IPS DF 6.9 (cell line): ENCODE measurements at places on chromosomes 12 and 14.

DNA sequence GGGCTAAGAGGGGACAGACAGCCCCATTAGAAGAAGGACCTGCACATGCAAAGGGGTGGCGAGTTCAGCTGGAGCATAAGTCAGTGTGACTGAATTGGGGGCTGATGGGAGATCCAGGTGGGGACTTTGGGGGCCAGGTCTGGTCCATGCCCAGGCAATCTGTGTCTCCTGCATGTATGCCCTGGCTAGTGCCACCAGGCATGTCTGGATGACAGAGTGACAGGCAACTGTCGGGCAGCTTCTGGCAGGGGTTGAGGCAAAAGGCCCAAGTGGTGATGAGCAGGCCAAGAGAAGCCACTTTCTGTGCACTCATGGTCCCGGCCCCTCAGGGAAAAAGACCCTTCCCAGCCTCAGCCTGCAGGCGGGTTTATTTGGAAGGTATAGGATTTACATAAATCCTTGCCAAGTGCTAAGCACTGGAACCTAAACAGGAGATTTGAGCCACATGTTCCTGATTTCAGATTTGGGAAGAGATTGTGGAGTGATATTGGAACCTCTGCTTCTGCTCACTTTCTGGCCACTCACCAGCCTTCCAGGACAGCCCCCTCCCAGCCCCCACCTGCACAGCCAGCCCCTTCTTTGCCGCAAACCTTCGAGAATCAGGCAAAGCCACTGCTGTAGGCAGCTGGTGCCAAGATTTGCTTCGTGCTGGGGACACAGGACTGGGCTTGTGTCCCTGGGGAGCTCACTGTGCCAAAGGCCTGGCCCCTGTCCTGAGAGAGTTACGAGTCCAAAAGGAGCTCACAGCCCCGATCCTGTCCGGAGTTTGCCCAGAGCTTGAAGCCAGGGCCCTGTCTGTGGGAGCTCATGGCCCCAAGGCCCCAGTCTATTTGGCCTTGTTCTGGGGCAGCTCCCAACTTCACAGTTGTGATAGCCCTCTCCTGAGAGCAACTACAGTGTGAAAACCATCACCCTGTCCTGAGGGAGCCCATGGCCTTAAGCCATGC lies 232.5 kb upstream of the RTL1 start:
- DNase-seq, result no peak

DNA sequence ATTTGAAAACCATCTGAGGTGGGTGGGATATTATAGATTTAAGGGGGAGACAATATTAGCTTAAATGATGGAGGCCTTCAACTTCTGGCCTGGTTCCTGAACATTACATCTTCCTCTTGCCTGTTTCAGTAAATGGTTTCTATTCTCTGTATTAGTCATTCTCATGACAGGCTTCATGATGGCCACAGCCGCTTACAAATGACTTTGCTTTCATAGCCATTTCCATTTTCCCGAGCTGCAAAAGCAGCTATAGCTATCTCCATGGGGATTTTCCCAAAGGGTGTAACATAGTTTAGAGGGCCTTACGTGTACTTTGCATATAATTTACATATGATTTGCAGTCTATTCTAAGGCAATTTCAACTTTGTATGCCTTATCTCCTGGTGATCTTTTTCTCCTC lies 121.8 kb downstream of the NRXN3 start:
- no peak for DNase-seq

- no peak for DNase-seq
Measured at GRCh38 chr14:50677527-50678063, 9.5 kb upstream of the SAV1 start.

- DNase-seq, result no peak
Measured at GRCh38 chr14:97723819-97724218, 926.6 kb downstream of the VRK1 start.

GRCh38 chr12:32390572-32391219 lies 8.7 kb upstream of the FGD4 start:
- no peak for DNase-seq

- DNase-seq, result no peak
Measured at GRCh38 chr12:52584156-52584682, 10.6 kb upstream of the KRT74 start.

DNA sequence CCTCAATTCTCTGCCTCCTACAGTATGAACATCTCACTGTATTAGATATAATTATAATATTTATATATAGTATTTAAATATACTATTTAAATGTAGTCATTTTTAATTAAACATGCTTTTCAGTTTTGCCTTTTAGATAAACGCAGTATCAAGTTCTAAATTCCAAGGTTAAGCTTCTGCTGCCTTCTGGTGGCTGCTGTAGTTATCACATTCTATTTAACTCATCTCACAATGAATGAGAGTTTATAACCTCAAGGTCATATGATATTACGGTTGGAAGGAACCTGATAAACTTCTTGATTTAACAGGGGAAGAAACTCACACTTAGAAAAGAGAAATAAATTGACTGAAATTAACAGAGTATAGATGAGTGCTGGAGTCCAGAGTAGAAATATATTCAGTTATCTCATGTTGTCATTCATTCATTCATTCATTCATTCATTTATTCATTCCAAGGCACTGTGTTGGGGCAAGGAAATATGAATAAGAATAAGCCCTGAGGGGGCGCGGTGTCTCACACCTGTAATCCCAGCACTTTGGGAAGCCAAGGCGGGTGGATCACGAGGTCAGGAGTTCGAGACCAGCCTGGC lies 31.9 kb downstream of the GUCY2C start:
- no peak for DNase-seq

GRCh38 chr12:130615861-130616345 lies 100.2 kb downstream of the RIMBP2 start:
- DNase-seq, result no peak

- no peak for DNase-seq
Measured at GRCh38 chr12:89081719-89082369, 270.5 kb downstream of the DUSP6 start.
